NCI-H2029 treated with DMSO at 0.1 percent for 48 hours (cell line): ENCODE measurements at places on chromosomes 16 and 17.

DNA sequence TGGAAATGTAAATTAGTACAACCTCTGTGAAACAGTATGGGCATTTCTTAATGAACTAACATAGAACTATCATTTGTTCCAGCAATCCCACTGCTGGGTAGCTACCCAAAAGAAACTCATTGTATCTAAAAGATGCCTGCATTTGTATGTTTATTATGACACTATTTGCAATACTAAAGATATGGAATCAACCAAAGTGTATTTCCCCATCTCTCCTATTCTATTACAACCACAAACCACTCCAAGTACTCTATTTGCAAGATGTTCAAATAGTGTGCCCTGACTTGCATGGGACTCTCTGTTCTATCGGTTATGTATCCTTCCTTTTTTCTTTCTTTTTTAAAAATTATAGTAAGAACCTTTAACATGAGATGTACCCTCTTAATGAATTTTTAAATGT, 845.2 kb downstream of the CDH11 start:
- DNase-seq, result no peak

- no peak for DNase-seq
These were observed 27.8 kb downstream of the CASKIN2 start for GRCh38 chr17:75487351-75488070.

DNA sequence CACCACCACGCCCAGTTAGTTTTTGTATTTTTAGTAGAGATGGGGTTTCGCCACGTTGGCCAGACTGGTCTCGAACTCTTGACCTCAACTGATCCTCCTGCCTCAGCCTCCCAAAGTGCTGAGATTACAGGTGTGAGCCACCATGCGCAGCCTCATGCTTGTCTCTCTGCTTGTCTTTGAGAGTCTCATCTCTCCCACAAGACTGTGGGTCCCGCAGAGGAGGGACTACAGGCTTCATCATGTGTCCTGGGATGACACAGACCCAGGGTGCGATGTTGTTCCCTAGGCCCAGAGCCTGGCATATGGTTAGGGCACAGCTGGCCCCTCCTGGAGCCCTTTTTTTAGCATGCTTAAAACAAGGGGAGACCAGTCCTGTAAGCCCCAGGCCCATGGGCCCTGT, 101.9 kb downstream of the NDE1 start:
- DNase-seq, result no peak

GRCh38 chr17:39097150-39097519, 54.3 kb downstream of the PLXDC1 start:
- no peak for DNase-seq

DNA sequence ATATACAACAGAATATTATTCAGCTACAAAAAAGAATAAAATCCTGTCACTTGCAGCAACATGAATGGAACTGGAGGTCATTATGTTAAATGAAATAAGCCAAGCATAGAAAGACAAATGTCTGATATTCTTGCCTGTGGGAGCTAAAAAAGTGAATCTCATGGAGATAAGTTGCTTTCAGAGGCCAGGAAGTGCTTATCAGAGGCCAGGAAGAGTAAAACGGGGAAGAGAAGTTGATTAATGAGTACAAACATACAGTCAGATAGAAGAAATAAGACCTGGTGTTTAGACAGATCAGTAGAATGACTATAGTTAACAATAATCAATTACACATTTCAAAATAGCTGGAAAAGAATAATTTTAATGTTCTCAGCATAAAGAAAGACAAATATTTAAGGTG, 54.4 kb upstream of the CPHXL start:
- DNase-seq, result no peak

GRCh38 chr16:64453646-64454045, 668.2 kb downstream of the CDH11 start:
- no peak for DNase-seq

DNA sequence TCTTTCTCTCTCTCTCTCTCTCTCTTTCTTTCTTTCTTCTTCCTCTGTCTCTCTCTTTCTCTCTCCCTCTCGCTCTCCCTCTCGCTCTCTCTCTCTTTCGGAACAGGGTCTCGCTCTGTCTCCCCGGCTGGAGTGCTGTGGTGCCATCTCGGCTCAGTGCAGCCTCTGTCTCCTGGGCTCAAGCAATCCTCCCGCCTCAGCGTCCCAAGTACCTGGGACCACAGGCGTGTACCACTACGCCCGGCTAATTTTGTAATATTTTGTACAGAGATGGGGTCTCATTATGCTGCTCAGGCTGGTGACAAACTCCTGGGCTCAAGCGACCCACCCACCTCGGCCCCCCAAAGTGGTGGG, 12.7 kb upstream of the KLHDC4 start:
- DNase-seq, result no peak

DNA sequence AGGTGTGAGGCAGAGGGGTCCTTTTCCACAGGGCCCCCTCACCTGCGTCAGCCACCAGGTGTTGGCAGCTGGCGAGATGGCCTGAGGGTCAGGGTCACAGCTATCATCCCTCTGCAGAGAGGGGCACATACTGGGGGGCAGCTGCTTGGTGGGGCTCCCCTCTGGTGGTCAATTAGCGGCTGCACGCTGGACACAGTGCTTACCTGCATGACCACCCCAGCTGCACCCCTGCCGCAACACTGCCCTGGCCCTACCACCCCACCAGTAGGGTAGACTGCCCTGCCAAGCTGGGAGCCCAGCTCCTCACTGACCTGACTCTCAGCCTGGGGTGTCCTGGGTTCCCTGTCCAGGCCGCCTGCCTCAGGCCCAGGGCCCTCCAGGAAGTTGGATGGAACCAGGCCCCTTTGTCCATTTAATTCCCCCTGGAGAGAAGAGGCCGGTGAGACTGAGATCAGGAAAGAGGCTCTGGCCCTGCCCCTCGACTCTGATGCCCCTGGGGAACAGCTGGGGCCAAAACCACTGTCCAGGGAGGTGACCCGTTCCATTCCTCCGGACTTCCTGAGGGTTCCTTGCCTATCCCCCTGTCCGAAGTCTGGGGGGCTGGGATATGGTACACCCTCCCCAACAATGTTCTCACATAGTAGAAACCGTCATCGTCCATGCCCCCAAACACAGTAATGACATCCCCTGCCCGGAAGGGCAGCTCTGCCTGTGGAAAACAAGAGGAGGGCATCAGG, 23.7 kb downstream of the TSPOAP1 start:
- no peak for DNase-seq

GRCh38 chr17:28161311-28161710, 118.8 kb downstream of the NLK start:
- DNase-seq, result no peak

GRCh38 chr16:20899477-20900298, 470 bp downstream of the DCUN1D3 start:
- DNase-seq, result no peak
